ENCODE measurements at places on chromosomes 4 and X.

DNA sequence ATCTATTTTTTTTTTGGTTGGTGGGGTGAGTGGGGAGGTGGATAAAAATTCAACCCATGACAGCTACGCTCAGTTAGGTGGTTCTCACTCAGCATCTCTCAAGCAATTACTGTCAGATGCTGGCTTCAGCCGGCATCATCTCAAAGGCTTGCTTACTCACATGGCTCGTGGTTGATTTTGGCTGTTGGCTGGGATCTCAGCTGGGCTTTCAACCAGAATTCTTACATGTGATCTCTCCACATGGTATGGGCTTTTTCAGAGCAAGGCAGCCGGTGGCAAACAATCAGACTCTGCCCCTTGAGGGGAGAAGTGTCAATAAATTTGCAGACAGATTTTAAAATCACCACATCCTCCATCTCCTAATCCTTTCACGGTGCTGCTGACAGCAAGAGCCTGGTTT is 47.2 kb downstream of the SLC34A2 start:
- no peak for DNase-seq

GRCh38 chrX:319579-320125 is 1.1 kb upstream of the GTPBP6 start:
- no peak for DNase-seq

DNA sequence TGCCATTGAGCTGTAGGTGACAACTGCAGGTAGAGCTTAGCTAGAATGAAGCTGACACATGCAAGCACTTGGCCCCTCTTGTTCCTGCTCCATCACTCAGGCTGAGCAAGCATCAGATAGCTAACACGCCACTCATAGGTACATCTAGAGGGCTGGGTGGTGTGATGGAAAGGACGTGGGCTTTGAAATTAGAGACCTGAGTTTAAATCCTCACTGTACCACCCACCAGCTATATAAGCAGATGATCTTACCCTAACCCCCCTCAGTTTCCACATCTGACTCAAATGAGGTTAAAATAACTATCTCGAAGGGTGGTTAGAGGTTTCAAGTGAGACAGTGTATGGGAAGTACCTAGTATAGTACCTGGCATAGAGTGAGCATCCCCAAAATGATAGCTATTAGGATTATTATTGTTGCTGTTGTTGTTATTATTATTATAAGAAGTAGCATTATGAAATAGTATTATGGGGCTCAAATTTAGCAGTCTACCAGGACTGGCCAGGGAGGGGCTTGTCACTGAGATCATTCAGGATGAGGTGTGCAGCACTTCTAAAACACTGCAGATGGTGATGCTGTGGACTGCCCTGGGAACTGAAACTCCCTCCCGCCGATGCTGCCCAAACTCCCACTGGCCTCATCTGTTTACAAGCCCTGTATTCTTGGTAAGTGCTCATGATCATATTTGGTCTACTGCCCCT is 59.0 kb downstream of the REELD1 start:
- no peak for DNase-seq

DNA sequence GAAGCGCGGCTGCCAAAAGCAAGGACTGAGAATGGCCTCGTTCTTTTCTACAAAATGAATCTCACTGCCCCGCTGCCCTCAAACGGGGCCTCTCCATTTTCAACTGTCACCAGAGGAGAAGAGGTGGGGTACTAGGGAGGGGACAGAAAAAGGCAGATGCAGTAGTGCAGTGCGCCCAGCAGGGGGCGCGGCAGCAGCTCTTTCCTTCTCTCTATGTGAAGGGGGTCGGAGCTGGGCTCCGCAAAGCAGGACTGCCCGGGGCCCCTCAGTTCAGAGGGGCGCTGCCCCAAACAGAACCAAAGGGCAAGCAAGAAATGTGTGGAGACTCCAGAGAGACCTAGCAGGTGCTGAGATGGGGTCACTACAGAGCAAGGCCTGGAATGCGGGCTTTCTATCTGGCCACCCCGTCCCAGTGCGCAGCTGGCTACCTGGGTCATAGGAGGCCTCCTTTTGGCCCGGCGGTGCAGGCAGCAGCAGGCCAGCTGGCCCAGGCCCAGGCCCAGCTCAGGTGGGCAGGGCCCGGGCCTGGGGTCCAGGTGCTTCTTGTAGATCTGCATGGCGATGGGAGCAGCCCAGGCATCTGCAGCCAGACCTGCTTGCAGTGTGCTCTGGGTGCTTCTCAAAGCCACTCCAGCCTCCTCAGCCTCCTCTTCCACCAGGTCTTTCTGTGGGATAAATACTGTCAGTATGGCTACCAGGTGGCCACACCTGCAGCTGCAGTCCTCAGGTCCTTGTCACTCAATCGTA is 5.9 kb downstream of the IRAK1 start:
- DNase-seq, result peak; percentile 19

GRCh38 chr4:123162859-123163258 is 233.7 kb upstream of the SPRY1 start:
- DNase-seq, result no peak

Measured in inflammatory macrophage (primary cell).